ENCODE measurements at places on chromosomes 11 and 22.

DNA sequence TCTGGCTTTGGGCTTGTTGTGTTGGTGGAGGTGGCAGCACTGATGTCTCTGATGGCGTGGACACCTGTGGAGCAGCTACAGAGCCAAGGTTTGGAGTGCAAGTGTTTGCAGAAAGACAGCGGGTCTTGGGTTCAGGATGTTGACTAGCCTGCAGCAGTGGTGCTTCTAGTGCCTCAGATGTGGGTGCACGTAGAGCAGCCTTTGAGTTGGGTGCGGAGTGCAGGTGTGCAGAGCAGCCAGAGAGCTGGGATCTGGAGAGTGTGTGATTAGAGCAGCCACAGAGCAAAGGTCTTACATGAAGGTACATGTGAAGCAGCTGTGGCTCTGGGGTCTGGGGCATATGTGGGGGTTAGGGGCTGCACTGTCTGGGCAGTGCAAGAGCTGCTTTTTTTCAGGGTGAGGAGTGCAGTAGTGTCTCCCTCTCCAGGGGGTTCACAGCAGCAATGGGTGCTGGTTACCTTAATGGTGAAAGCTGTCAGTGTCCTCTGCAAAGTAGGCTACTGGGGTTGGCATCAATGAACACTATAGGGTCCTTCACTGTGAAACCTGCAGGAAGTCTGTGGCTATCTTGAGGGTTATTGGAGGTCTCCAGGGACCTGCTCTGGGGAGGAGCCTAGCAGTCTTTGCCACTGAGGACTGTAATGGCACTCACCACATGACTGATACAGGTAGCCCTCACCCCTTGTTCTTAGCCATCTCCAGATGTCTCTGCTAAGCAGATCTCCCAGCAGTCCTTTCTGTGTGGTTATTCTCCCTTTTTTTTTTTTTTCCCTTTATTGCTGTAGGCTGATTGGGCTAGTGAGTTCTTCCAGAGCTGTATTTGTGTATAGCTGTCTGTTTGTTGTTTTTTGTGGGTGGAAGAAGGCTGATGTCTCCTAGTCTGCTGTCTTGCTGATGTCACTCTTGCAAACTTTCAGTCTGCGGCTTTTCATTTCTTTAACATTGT lies 14.3 kb downstream of the BIRC2 start:
- DNase-seq, result no peak

DNA sequence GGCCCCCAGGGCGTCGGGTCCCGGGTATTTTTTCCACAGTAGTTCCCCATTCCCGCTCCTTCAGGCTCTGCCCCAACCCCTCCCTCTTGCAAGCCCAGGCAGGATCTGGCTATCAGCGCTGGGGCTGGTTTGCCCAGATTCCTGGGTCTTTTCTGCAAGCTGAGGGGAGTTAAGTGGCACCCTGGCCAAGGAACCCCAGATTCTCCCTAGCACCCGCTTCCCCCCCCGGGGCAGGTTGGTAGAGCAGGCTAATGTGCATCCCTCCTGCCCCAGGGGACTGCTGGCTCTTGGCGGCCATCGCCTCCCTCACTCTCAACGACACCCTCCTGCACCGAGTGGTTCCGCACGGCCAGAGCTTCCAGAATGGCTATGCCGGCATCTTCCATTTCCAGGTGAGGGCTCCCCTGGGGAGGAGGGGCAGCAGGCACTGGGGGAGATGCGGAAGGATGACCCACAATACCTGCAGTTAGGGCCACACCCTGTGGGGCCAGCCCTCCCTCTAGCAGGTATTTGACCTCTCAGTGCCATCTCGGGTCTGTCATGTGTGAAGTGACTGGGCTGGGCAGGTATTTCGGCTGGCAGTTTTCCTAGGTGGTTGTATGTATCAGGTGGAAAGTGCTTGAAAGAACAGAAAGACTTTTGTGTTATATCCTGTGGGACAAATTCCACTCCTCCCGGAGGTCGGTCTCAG lies 1.6 kb downstream of the CAPN1 start:
- no peak for DNase-seq

GRCh38 chr11:32549611-32550187 lies 33.9 kb upstream of the EIF3M start:
- DNase-seq, result no peak

GRCh38 chr11:13242564-13242963 lies 35.0 kb upstream of the BMAL1 start:
- DNase-seq, result no peak

GRCh38 chr11:35853971-35854370 lies 89.9 kb upstream of the LDLRAD3 start:
- DNase-seq, result no peak

- peak; percentile 23 for DNase-seq
These were observed 31.9 kb upstream of the APOL5 start for GRCh38 chr22:35685731-35686130.

DNA sequence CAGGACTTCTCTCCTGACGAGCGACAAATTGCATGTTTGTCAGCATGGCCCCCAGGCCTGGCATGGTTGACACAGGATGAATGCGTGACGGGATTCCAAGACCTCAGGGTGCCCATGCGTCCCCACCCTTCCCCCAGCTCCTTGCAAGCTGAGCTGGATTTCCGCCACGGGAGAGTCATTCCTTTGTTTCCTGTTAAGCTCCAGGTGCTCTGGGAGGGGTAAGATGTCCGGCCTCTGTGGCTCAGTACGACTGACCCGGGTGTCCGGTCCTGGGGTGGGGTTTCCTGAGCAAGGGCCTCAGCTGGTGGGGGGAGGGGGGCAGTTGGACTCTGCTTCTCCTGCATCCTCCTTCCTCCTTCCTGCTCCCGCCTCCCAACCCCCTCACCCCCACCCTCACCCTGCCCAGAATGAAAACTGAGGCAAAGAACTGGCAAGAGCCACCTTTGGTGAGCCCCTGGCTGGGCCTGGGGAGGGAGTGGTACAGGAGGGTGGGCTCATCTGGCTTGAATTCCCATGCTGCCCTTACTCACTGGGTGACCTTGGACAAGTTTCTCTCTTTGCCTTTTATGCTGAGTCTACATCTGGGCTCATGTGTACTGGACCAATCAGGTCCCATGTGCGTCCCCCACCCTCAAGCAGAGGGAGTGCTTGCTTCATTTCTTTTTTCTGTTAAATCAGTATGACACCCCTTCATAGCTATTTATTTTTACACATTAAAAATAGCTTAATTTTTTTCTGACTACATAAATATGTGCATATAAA lies 2.5 kb downstream of the CDC42EP2 start:
- peak; percentile 86 for DNase-seq

DNA sequence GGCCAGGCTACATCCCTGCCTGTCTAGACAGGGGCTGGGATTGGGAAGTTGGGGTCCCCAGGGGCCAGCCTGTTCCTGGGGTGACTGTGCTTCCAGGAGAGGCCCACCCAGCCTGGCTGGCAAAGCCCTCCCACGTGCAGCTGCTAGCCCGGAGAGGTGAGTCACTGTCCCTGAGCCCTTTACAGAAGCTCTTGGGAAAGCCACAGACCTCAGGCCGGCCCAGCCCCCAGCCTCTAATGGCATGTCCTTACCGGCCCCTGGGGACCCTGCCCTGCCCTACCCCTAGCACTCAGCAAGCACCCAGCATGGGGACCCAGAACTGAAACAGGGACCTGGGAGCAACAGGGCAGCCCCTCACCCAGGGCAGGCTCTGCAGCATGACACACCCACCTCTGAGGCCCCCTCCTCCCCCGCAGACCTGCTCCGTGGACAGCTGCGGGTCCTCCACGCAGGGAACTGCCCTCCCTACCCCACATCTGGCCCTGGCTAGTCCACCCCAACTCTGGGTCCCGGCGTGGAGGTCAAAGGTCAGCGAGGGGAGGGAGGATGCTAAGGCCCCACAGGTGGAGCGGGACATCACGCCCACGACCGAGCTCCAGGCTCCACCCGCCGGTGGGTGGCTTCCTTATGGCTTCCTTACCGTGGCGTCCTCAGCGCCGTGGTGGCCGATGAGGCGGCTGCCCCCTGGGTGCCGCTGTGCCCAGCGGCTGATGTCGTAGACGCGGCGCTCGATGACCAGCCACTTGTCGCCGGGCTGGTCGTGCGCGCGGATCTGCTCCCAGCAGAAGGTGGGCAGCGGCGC lies 615 bp downstream of the FADS3 start:
- DNase-seq, result peak; percentile 66

GRCh38 chr22:45238957-45239680 lies 1.6 kb downstream of the KIAA0930 start:
- DNase-seq, result no peak

- no peak for DNase-seq
These were observed 32.6 kb downstream of the NFAM1 start for GRCh38 chr22:42399315-42400271.

DNA sequence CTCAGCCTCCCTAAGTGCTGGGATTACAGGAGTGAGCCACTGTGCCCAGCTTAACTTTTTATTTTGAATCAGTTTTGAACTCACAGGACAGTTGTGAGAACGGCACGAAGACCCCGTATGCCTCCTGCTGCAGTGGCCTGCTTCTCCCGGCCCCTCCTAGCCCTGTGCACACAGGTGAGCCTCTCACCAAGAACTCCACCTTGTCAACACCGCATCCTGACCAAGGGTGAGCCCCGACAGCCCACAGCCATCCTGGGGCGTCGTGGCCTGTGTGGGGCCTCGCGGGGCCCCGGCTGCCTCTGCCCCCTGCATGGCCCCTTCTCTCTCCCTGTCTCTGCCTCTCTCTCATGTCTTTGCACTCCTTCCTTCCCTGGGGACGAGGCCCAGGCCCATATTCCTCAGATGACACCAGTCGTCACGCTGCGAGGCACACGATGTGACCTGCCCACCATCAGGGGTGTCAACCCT lies 38.8 kb downstream of the GNB1L start:
- no peak for DNase-seq

- DNase-seq, result no peak
These were observed 28.5 kb downstream of the ADORA2A start for GRCh38 chr22:24455751-24456426.

GRCh38 chr11:100545970-100546369 lies 141.1 kb upstream of the ARHGAP42 start:
- no peak for DNase-seq

DNA sequence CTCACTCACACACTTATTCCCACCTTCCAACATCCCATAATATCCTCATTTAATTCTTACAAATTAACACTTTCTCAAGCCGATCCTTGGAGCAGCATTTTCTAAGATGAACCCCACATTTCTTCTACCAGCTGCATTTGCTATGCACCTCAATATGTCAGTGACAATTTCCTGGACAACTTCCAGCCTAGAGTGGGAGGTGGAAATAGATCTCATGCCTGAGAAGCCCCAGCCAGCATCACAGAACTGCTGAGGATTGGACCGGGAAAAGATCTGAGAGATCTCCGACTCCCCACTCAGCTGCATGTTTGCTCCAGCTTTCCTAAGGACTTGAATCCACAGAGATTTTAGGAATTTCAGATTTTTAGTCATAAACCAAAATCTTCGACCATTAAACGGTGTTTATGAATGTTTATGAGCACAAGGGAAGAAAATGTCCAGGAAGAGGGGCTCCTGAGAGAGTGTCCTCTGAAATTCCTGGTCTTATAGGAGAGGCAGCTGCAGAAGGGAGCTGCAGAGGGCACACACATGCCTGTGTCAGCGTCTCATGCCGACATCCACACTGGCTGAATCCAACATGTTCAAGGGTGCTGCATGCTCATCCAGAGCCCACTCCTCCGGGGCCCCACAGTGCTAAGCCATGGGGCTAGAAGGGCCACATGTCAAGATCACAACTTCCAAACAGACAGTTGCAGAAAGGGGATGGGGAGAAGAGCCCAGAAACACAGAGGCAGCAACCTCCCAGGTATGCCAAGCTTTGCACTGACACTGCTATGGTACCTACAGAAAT lies 68.6 kb downstream of the MICAL3 start:
- DNase-seq, result no peak

DNA sequence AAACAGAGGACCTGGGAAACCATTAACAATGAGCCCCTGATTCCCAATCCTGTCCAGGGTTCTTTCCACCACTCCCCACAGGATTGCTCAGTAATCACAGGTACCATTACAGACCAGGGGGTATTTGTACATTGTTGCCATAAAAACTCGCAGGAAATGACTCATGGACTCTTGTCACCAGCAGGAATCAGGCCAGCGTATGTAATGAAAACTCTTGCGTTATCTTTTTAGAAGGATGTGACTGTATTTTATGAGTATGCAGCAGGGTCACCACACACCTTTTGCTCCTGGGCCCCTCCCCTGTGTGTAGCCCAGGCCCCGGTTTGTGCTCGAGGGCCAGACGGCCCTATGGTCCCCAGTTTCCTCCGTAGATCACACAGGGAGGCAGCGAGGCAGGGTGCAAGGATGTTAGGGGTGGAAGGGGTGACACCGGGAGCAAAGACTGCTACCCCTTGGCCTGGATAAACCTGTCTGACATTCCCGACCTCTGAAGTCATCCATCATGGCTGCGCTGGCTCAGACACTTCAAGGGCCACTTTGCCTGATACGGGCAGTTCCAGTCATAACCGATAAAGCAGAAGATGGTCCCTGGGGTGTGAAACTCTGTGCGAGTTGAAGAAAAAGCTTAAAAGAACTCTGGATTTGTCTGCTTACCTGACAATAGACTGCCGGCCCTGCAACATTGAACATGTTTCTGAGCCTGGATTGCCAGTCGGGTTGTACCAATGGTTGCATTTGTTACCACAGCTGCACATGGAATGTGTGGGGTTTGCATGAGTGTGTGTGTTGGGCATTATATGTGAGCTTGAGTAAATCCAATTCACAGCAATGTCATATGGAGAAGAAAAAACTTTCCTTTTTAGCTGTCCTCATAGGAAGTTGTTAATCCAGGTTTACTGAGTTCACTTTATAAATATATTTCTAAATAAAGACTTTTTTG lies 56.9 kb downstream of the MICAL2 start:
- DNase-seq, result peak; percentile 90

DNA sequence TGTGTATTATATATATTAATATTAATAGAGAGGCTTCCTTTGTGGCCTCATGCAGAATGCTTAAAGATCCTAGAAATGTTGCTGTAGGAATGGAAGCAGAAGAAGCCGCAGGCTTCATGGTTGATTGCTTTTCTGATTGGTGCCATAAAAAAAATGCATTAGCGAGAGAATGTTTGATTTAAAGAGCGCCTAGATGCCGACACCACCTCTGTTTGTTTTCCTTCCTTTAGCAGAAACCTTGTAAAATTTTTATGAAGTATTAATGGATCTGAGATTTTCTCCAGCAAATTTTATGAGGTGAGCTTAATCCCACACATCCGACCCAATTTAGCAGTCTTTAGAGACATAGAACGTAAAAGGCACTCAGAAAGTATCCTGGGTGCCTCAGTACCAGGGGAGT lies 587.5 kb downstream of the NTM start:
- no peak for DNase-seq

DNA sequence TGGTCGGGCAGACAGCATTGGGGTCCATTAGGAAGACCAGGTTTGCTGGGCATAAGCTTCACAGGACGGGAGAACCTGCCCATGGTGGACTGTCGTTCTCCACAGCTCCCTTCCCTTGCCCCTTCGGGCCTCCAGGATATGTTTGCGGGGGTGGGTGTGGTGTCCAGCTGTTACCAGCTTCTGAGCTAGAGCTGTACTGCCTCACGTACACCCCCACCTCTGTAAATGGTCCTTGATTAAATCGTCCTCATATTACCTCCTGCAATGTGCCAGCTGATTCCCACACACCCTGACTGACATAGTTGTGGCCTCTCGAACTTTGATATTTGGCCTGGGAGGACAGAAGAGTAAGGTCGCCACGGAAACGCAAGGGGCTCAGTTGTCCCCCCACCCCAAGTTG lies 16.2 kb upstream of the BCR start:
- DNase-seq, result no peak

DNA sequence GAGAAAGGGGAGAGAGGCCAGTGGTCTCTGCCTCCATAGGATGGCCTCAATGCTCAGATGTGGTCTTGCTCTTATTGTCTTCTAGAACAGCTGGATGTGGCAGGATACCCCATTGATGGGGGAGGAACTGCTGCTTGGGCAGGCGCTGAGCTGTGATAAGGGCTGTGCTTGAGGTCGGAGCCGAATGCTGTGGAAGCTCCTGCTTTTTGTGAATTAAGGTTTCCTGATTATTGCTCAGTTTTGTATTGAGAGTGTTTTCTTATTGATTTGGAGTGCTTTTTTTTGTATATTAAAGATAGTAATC lies 57.2 kb downstream of the CABIN1 start:
- no peak for DNase-seq
